Adrenal gland (tissue), 19 donors: ENCODE measurements at places on chromosomes 12 and 14.
A peak's percentile ranks its signal among the peaks of the same experiment; 100 is the strongest.

DNA sequence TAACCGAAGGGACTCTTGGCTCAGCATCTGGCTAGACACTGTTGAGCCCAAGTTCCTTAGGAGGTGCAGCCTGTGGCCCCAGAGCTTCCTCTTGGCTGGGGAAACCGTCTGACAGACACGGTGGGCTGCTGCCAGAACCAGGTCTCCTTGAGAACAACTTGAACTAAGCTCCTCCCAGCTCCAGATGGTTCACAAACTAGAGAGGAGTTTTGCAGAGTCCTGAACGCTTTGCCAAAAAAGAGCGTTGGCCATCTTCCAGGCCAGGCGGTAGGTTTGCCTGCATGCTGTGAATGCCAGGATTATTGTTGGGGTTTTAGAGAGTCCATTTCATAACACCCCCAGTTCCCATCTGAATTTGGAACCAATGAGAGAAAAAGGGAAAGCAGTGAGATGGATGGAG, 399.8 kb downstream of the RGS6 start:
- peak; percentile 14 for DNase-seq

GRCh38 chr14:60561845-60562746, 53.1 kb downstream of the SIX6 start:
- DNase-seq: peak; percentile 29

DNA sequence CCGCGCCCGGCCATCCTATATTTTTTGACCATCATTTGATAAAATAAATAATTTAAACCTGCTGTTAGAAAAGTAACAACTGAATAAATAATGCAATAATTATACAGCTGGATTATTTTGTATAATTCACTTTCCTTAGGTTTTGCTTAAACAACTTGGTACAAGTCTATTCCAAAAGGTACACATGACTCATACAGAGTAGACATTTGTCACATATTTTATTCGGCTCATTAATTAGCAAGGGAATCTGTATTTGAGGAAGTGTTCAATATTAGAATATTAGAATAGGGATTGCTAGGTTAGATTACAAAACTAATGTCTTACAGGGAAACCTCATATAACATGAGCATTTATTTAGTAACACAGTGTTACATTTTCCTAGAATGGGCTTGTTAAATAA, 48.7 kb downstream of the ATP2A2 start:
- DNase-seq: no peak

DNA sequence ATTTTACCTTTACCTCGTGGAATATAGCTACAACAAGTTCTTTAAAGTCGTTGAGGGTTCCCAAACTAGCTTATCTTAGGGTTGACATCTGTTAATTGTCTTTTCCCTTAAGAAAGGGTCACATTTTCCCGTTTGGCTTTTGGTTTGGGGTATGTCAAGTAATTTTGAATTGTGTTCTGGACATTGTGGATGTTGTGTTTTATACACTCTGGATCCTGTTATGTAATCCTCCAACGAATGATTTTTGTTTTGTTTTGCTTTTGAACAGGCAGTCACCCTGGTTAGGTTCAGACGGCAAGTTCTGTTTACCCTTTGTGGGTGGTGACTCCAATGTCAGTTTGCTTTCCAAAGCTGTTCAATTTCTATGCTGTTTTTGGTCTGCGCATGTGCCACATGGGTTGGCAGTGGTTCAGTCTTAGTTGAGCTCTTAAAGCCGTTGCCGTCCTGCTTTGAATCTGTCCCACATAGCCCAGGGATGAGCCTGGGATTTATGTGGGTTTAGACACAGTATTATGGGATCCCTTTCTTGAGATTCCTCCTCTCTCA, 84.8 kb downstream of the TESC start:
- DNase-seq: no peak

DNA sequence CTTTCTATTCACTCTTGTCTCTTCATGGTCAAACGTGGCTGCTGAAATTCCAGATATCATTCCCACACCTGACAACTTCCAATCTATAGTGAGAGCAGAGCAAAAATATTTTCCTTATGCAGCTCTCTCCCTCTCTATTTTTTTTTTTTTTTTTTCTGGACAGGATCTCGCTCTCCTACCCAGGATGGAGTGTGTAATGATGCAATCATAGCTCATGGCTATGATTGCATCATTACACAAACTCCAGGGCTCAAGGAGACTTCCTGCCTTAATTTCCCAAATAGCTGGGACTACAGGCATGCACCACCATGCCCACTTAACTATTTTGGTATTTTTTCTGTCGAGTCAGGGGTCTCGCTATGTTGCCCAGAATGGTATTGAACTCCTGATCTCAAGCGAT, 1398.9 kb downstream of the AACS start:
- no peak for DNase-seq

DNA sequence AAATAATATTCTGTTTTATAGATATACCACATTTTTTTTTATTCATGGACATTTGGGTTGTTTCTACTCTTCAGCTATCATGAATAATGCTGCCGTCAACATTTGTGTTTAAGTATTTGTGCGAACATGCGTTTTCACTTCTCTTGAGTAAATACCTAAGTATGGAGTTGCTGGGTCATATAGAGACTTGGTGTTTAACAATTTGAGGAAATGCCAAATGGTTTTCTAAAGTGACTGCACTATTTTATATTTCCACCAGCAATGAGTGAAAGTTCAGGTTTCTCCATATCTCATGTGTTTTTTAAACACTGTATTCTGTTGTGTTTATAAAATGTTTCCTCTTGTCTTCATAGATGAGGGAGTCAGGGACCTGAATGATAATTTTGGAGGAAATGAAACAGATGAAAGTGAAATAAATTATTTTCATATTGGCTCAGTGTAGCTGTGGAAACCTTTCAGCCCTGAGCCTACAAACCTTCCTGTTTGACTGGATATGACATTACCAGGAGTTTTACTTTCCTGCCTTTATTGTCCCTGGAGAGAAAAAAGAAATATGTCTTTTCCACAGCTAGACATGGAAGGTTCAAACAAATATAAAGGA, 26.3 kb downstream of the DAAM1 start:
- no peak for DNase-seq
